K562 (cell line): ENCODE measurements at places on chromosomes 12 and 14. TPM values are rescaled to one million over a fixed set of nuclear protein-coding genes. Genes with fewer than 3 reads are reported as not detected.

CLEC4A gene
- total RNA-seq: 0.16 TPM in 1 of 2 replicates, not detected in the other

PLEKHH1 gene
- 4.3 and 5.7 TPM in 2 replicates for total RNA-seq

DNA sequence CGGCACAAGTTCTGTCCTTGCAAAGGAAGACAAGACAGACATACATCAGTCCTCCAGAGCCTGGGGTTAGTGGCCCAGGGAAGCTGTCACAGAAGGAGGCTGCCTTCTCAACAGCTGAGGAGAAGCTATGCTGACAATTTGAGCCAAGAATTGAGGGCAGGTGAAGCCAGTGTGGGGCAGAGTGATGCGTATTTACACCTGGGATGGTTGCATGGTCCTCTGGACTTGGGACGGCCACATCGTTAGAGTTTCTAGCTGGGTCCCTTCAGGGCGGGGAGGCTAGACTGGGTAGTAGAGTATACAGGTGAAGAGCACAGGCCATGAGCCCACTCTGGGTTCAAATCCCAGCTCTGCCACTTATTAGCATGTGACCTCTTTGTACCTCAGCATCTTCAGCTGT is 16.5 kb downstream of the KRT85 start:
- H3K27ac ChIP-seq: no peak overlapping the region
- no peak overlapping the region for H3K4me3 ChIP-seq
- H3K27me3 ChIP-seq: peaks cover 11% of the 10 kb centered on the region; the same call in 1 of the 3 replicates

DNA sequence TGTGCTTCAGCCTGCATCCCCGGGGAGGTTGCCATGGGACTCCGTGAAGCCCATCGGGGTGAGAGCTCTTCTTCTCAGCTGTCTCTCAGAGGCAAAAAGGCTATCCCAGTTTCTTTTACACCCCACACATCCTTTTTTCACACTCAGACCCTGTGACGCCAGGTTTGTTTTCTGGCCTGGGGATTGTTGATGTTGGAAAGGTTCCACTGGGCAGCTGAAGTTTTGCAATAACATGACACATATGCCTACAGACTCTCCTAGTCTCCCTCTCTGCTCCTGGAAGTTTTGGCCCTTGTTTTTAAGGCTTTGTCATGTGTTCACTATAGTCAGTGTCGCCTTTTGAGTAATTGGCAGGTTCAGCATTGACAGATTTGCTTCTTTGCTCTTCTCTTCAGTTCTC is 118.6 kb downstream of the SMOC1 start:
- peaks cover 7% of the 10 kb centered on the region for H3K27me3 ChIP-seq
- H3K4me3 ChIP-seq: no peak overlapping the region
- no peak for DNase-seq

DNA sequence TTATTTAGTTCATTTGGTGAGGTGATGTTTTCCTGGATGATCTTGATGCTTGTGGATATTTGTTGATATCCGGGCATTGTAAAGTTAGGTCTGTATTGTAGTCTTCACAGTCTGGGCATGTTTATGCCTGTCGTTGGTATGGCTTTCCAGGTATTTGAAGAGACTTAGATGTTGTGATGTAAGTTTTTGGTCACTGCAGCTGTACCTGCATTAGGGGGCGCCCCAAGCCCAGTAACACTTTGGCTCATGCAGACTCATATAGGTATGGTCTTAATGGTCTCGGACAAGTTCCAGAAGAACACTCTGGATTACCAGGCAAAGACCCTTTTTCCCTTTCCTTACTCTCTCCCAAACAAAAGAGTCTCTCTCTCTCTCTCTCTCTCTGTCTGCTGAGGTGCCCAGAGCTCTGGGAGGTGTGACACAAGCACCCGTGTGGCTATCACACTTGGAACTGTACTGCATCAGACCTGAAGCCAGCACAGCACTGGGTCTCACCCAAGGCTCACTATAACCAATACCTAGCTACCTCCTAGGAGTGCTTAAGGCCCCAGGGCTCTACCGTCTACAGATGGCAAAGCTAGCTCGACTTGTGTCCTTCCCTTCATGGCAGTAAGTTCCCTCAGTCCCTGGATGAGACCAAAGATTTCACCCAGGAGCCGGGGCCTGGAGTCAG is 425.8 kb upstream of the ATXN7L3B start:
- no peak overlapping the region for H3K4me3 ChIP-seq
- H3K27ac ChIP-seq: no peak overlapping the region
- H3K27me3 ChIP-seq: no peaks in the 10 kb centered on the region
- H3K36me3 ChIP-seq: no peaks in the 10 kb centered on the region

DCD gene
- total RNA-seq: not detected in 2 replicates

DNA sequence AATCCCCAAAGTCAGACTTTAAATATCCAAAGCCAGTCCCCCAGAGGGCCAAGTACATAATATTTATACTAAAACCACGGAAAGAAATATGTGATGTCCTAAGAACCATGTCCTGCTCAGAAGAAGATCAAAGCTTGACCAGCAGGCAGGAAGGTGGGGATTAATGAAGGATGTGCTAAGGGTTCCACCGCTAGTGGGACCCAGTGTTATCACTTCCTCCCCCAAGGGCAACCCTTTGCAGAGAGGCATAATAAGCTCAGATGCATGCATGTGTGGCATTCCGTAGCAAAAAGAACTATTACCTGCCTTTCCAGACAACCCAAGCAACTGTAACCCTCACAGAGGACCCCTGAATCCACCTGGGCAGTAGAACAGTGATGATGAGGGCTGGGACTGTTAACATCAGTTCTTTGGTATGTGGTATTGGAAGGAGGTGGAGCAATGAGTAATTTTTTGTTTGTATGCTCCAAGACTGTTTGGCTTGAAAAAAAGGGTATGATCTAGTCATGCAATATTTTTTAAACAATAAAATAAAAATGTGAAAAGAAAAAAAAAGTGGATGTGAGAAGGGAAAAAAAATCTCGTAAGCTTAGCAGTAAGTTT is 71.7 kb upstream of the ETV6 start:
- no peak overlapping the region for H3K4me3 ChIP-seq
- no peak overlapping the region for H3K27ac ChIP-seq
- no peak for DNase-seq
- H3K4me1 ChIP-seq: no peaks in the 10 kb centered on the region
- H3K27me3 ChIP-seq: no peaks in the 10 kb centered on the region

GRCh38 chr14:105853089-105853906 is 326.9 kb downstream of the TMEM121 start:
- no peak overlapping the region for H3K27ac ChIP-seq
- no peaks in the 10 kb centered on the region for H3K4me1 ChIP-seq
- DNase-seq: no peak
- no peaks in the 10 kb centered on the region for H3K27me3 ChIP-seq
- no peak overlapping the region for H3K4me3 ChIP-seq

GRCh38 chr12:50529345-50529744 is 24.6 kb downstream of the DIP2B start:
- H3K36me3 ChIP-seq: peaks cover 16% of the 10 kb centered on the region; the same call in 1 of the 3 replicates
- H3K27me3 ChIP-seq: no peaks in the 10 kb centered on the region
- H3K4me1 ChIP-seq: 0 out of 2 replicates have a peak, but pooled peaks cover 9% of the 10 kb centered on the region
- DNase-seq: no peak

GRCh38 chr12:79055926-79056674 is 191.5 kb downstream of the SYT1 start:
- H3K4me3 ChIP-seq: no peak overlapping the region
- no peaks in the 10 kb centered on the region for H3K4me1 ChIP-seq
- no peaks in the 10 kb centered on the region for H3K36me3 ChIP-seq
- DNase-seq: no peak
- H3K27me3 ChIP-seq: no peaks in the 10 kb centered on the region
- H3K27ac ChIP-seq: no peak overlapping the region

TAS2R30 gene
- total RNA-seq: 0.87 and 0.93 TPM in 2 replicates

- H3K27me3 ChIP-seq: no peaks in the 10 kb centered on the region
- H3K36me3 ChIP-seq: no peaks in the 10 kb centered on the region
- no peak for DNase-seq
- no peak overlapping the region for H3K27ac ChIP-seq
- no peaks in the 10 kb centered on the region for H3K4me1 ChIP-seq
Observed at GRCh38 chr12:34403706-34404376, 381.5 kb downstream of the ALG10 start.

DNA sequence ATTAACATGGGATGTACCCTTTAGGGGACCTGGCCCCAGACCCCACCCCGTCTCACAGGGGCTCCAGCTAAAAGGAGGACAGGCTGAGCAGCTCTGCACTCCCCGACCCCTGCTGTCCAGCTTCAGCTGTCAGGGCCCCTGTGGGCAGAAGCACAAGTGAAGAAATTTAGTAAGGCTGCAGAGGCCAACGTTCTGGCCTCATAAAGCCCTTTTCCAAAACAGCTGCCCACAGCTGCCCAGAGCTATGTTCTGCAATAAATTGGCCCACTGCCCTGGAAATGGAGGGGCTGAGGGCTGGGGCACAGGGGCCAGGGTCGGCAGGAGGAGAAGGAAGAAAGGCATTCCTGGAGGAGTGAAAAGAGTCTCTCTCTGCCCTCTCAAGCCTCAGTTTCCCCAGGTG is 357.1 kb downstream of the BCL11B start:
- no peaks in the 10 kb centered on the region for H3K36me3 ChIP-seq
- H3K27me3 ChIP-seq: no peaks in the 10 kb centered on the region
- no peak for DNase-seq
- no peak overlapping the region for H3K4me3 ChIP-seq
- no peaks in the 10 kb centered on the region for H3K4me1 ChIP-seq
- no peak overlapping the region for H3K27ac ChIP-seq

DNA sequence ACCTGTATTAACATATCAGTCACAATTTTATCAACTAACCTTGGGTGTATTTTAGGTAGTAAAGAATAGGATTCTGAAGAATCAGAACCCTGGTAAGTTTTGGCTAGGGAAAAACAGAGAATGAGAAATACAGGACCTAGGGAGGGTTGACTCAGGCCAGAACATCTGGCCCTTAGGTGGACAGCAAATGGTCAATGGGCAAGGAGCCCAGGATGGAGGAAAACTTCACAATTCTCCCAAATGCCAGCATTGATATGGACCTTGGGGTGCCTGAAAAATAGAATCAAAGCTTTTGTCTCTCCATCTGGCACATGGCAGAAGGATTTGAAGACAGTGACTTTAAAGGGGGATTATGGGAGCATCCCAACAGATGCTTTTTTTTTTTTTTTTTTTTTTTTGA is 32.7 kb upstream of the PRPF39 start:
- no peaks in the 10 kb centered on the region for H3K4me1 ChIP-seq
- DNase-seq: no peak

GRCh38 chr12:57836442-57837375 is 9.8 kb downstream of the CTDSP2 start:
- H3K27ac ChIP-seq: peak overlapping the region; percentile 53; the same call in 2 of the 3 replicates
- DNase-seq: no peak

LRCOL1 gene
- total RNA-seq: not detected in 2 replicates

DNA sequence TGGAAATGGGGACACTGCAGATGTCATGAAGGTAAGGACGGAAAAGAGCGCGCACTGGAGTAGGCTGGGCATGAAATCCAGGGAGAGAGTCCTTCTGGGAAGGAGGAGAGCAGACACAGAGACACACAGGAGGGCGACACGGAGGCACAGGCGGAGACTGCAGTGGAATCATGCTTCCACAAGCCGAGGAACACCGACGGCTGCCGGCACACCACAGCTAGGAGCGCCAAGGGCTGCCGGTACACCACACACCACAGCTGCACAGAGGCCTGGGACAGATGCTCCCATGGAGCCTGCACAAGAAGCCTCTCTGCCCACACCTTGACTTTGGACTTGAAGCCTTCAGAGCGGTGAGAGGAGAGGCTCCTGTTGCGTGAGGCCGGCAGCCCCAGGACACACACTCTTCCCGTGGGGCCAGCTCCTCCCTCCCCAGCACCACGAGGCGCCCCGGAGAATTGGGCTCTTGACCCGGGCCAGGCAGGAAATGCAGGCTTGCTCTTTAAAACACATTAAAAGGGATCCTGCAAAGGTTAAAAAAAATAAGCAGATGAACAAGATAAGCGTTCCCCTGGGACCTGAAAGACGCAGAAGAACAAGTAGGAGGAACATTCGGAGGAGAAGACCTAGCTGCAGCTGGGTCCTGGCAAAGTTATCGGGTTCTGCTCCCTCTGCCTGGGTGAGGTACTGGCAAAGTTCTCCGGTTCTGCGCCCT is 28.3 kb upstream of the FZD10 start:
- no peak overlapping the region for H3K27ac ChIP-seq
- no peak overlapping the region for H3K4me3 ChIP-seq
- H3K27me3 ChIP-seq: peaks cover 56% of the 10 kb centered on the region
- no peaks in the 10 kb centered on the region for H3K4me1 ChIP-seq
